ENCODE measurements at places on chromosomes 4 and X.

DNA sequence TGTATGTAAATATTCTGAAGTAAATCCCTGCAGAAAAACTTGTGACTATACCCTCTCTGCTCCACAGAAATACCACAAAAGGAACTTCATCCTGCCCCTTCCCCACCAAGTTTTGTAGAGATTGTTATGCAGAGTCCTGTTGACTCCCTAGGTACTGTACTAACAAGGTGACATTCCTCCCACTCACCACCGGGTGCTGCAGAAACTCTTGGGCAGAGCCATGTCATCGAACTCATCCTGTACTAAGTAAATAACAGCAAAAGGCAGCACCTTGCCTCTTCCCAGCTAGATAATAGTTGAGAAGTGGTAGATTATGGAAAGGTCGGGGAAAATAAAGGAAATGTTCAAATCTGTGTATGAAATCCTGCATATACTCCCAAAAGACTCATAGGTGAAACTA, 233.3 kb downstream of the STPG2 start:
- DNase-seq = no peak

- no peak for DNase-seq
Measured at GRCh38 chrX:109672239-109672638, 47.3 kb upstream of the KCNE5 start.

GRCh38 chr4:87505862-87506261, 23.3 kb downstream of the SPARCL1 start:
- no peak for DNase-seq

GRCh38 chr4:4859799-4860599, 534 bp downstream of the MSX1 start:
- DNase-seq = no peak

DNA sequence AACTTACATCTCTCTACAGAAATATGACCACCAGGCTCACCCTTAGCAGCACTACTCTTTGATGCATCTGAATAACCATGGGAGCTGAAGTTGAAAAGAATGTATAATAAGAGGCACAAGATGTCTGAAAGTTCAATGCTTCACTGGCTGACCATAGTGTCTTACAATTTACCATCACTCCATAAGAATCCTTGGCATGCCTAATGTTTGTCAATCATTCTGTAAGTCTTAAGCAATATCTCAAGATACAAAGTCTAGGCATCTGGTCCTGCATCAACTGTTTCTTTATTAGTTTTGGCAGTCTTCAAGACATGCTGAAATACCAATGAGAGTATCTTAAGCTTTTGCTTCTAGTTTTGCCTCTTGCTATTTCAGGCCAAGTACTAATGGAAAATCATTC, 755.5 kb downstream of the STIM2 start:
- DNase-seq = no peak

Measured in NCI-H2081 treated with DMSO at 0.1 percent for 48 hours (cell line).